ENCODE measurements at places on chromosomes 11 and 22. TPM values are rescaled to one million over a fixed set of nuclear protein-coding genes. Genes with fewer than 3 reads are reported as not detected.

Gene SHANK3
- total RNA-seq, result 4.8 TPM

Gene CCDC81
- 0.25 TPM for total RNA-seq

Gene HORMAD2
- not detected for total RNA-seq

Gene DENND5A
- 8.0 TPM for total RNA-seq

Gene CRYBB2
- 0.37 TPM for total RNA-seq
